AG04449 (cell line): ENCODE measurements at places on chromosomes 7 and 10.

DNA sequence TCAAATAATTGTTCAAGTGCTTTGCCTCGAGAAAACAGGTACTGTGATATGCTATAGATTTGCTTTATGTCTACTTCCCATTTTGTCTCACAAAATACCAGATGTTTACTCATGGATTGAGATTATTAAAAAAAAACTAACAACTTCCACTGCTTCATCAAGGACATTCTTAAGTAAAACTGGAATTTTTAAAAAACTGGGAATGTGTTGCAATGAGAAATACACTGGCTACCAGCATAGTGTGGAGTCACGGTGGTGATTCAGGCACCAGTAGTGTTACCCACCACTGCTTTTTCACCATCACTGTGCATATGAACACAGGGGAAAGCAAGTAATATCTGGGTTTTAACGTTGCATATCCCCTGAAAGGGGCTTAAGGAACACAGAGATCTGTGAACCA is 21.2 kb downstream of the FIGNL1 start:
- DNase-seq: no peak

- DNase-seq: no peak
Measured at GRCh38 chr10:131795761-131796160, 105.0 kb upstream of the PPP2R2D start.

DNA sequence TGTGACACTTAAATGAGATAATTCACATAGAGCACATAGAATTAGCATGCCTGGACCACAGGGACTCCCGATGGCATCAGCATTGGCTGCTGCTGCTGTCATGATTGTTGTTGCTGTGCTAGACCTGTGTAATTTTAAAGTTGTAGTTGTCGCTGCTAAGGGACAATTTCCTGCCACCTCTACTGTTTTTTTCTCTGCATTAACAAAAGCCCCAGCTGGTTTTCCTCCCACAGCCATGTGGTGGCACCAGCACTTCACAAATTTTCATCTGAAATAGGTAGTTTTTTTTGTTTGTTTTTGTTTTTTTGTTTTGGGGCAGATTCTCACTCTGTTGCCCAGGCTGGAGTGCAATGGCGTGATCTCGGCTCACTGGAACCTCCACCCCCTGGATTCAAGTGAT is 25.4 kb upstream of the PRXL2A start:
- DNase-seq: no peak

DNA sequence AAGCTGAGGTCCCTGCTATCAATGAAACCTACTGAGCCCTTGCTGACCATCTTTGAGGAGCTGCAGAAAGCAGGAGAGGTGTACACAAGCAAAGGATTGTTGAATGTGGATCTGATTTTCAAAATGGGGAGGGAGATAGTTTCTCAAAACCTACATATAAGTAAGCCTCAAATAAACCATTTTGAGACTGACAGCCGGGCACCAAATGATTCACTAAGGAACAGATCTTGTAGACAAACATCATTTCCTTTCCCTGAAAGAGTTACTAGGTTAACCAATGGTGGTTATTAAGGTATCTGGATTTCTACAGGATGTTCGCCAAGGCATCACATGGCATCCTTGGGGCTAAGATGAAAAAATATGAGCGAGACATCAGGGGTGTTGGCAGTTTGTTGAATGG is 24.5 kb upstream of the RHOBTB1 start:
- DNase-seq: no peak

- no peak for DNase-seq
Measured at GRCh38 chr10:62810156-62810902, 5.8 kb downstream of the ADO start.

DNA sequence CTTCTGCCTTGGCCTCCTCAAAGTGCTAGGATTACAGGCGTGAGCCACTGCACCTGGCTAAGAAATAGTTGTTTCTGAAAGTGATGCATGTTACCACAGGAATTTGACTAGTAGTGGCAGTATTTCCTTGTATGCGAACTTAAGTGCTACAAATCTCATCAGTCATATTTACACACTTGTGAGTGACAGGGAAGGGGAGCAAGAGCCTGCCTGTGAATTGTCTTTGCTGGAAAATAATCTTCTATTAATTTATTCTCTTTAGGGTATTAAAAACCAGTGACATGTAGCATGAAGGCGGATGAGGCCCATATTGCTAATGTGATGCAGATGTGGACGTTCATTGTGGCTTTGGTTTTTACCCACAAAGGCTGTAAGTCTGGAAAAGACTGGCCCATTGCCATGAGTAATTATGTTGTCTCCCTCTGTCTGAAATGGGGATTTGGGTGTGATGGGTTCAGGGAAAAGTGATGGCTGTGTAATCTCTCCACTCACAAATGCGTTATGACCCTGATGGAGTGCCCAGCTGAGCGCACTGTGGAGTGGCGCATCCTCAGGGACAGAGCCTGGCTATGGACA is 97.6 kb downstream of the CCNY start:
- peak; percentile 45 for DNase-seq

- no peak for DNase-seq
Measured at GRCh38 chr10:78688901-78689583, 379.7 kb upstream of the ZMIZ1 start.

GRCh38 chr7:86149024-86149665 is 494.6 kb upstream of the GRM3 start:
- no peak for DNase-seq

GRCh38 chr7:68438016-68438415 is 1160.3 kb upstream of the AUTS2 start:
- no peak for DNase-seq

- no peak for DNase-seq
Measured at GRCh38 chr10:35606430-35606829, 1.3 kb downstream of the GJD4 start.

DNA sequence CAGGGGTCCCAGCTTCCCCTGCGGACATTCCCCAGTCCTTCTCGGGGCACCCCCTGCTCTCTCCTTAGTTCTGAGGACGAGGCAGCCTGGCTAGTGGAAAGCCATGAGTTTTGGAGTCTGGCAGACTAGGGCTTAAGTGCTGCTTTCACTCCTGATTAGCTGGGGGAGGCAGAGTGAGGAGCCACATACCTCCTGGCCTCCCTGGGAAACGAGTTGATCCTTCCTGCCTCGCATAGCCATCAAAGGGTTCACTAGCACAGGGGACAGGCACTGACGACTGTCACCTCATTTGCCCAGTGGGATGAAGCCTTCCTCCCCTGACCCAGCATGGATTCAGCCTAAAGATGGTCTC is 402.5 kb downstream of the RPS24 start:
- DNase-seq: no peak

GRCh38 chr7:103686064-103686463 is 240.1 kb upstream of the SLC26A5 start:
- no peak for DNase-seq

- no peak for DNase-seq
Measured at GRCh38 chr10:129744134-129745111, 219.7 kb downstream of the EBF3 start.

GRCh38 chr7:80334908-80335307 is 177.0 kb downstream of the GNAT3 start:
- DNase-seq: no peak

DNA sequence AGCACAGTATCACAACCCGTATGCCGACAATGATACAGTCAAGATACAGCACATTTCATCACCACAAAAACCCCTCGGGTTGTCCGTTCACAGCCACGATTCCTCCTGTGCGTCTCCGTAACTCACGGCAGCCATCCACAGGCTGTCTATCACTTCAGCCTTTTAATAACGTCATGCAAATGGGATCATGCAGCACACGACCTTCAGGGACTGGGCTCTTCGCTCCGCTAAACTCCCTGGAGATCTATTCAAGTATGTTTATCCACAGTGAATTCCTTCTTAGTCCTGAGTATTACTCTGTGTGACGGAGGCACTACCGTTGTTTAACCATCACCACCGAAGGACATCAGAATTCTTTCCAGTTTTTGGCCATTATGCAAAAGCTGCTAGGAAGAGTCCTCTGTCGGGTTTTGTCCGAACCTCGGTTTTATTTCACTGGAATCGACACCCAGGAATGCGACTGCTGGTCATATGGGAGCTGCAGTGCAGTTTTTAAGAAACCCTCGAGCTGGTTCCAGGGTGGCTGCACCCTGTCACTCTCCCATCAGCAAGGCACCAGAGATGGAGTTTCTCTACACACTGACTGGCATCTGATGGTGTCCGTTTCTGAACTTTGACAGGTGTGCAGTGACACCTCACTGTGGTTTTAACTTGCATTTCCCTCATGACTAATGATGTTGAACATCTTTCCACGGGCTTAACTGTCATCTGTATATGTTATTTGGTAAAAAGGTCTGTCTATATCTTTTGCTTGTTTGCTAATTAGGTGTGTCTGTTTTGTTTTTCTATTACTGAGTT is 193.6 kb downstream of the MAD1L1 start:
- DNase-seq: no peak

- no peak for DNase-seq
Measured at GRCh38 chr7:64907641-64908326, 4.7 kb downstream of the ZNF273 start.

DNA sequence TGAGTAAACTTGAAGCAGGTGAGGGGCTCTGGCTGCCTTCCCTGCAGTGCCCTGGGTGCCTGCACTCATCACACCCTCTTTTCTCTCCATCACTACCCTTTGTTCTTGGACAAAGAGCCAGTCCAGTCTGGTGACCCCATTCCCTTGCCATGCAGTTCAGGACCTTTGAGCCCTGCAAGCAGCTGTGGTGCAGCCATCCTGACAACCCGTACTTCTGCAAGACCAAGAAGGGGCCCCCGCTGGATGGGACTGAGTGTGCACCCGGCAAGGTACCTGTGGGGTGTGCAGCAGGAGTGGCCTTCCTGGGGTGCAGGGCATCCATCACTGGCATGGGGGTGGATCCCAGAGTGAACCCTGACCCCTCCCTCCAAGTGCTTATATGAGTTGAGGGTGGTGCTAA is 48.7 kb downstream of the TBATA start:
- DNase-seq: no peak

DNA sequence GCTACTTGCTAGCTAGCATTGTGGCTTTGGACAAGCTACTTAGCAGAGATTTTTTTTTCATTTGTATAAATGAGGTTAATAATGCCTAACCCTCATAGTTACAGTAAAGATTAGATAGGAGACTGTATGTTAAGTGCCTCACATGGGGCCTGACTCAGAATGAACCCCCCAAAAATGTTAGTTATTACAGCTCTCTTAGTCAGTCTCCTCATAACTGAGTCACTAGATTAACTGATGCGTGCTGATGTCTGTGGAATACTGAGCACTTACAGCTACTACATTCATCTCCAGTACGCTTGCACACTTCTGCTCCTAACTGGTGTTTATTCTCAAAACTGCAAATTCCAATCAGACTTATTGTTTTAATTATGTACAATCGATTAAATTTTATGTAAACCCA is 315.3 kb downstream of the SNX13 start:
- DNase-seq: peak; percentile 63

DNA sequence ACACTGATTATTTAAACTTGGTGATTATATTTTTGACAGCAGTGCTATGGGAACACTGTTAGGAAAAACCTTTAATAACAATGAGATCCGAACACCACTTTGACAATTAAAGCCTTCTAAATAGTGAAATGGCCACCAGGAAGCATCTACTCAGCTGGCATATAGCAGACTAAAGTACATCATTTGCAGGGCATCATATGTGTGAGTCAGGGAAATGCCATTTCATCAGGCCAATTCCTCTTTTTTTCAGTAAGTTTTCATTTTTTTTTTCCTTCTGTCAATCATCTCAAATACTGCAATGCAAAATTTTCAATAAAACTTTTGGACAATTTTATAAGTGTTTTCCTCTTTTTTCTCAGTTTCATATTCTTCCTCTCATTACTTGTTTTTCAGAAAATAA is 521.4 kb upstream of the SEMA3D start:
- no peak for DNase-seq

DNA sequence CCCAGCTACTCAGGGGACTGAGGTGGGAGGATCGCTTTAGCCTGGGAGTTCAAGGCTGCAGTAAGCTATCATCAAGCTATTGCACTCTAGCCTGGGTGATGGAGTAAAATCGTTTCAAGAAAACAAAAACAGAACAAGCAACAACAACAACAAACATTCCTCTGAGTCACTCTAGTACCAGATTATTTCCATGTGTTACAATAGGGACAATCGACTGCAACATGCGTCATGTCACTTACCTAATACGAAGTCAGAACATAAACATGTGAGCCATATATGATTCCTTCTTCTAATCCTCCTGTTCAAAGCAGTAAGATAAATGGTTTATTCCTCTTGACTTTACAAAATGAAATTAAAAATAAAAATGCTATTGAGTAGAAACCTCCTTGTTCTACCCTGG is 57.3 kb downstream of the ZNF438 start:
- DNase-seq: no peak

DNA sequence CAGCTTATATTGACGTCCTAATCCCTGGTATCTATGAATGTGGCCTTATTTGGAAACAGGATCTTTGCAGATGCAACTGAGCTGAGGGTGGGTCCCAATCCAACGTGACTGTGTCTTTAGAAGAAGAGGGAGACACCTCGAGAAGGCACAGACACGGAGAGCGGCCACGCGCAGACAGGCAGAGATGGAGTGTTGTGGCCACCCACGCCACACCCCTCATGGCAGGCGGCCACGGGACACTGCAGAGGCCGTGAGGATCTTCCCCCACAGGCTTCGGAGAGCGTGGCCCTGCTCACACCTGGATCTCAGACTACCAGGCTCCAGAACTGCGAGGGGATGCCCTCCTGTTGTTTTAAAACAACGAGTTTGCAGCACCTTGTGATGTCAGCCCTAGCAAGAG is 244.9 kb downstream of the DNAJB6 start:
- no peak for DNase-seq

DNA sequence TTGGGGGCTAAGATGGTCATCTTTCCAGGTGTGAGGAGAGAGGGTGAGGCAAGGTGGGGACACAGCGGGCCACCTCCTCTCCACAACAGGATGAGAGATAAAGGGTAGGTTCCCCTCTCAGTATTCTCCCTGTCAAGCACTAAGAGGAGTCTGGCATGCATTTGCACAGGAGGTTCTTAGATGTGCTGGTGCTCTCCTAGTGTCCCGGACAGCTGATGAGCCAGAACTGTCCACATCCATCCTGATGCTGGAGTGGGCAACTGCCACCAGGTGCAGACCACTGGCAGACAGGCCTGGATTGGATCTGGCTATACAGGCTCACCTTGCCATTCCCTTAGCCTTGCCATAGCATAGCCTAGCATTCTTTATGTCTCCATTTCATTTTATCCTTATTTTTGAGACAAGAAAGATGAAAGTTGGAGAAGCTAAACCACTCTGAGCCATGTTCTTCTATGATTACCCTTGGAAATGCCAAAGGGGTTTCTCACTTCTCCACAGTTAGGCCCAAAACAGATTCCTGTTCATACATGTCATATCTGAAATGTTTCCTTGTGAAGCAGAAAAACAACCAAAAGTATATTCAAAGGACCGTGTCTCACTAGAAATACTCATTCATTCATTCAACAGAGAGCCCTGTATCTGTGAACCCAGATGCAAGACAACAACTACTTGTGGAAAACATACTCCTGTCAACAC is 48.8 kb upstream of the ANTXRL start:
- DNase-seq: peak; percentile 2

DNA sequence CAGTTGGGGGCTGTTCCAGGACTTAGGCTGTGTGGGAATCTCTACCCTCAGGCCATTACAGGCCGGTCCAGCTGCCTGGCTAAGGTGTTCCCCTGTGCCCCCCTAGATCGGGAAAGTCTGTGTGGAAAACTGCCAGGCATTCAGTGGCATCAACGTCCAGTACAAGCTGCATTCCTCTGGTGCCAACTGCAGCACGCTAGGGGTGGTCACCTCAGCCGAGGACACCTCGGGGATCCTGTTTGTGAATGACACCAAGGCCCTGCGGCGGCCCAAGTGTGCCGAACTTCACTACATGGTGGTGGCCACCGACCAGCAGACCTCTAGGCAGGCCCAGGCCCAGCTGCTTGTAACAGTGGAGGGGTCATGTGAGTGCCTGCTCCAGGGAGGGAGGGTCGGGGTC is 27.1 kb upstream of the CSGALNACT2 start:
- no peak for DNase-seq

- no peak for DNase-seq
Measured at GRCh38 chr10:110780704-110781103, 91.0 kb upstream of the PDCD4 start.
